ENCODE measurements at places on chromosomes 3 and 15. TPM values are rescaled to one million over a fixed set of nuclear protein-coding genes. Genes with fewer than 3 reads are reported as not detected.

DNA sequence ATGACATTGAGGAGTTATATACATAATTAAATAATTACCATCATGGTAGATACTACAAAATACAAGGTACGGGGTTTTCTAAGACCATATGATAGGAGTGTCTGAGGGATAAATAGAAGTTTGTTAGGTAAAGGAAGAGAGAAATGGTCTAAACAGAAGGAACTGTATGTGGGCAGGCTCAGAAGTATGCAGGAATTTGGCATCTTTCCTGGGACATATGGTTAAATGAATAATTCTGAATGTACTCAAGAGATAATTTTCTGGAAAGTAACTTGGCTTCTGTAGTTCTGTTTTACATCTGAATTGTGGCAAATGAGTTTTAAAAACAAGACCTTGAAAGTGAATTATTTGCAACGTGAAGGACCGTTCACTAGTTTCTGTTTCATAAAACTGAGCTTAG lies 17.5 kb downstream of the LMCD1 start:
- no peak overlapping the region for H3K4me3 ChIP-seq
- no peaks in the 10 kb centered on the region for H3K27me3 ChIP-seq
- no peaks in the 10 kb centered on the region for H3K4me1 ChIP-seq
- H3K36me3 ChIP-seq = no peaks in the 10 kb centered on the region

The GAP43 gene
- 2.4 TPM for total RNA-seq

DNA sequence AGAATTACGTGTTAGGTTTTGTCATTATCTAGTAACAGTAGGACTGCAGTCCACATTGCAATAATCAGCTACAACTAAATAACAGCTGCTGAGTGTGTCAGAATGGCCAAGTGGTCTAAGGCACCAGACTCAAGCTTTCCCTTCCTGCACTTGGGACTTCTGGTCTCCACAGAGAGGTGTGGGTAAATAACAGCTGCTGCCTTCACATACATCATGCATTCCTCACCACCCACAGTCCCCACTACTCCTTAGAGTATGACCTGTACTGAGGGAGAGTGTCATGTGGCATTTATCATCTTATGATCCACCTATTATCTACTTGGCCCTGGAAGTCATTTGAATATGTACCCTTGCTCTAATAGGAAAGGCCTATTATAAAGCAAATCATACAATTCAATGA lies 22.2 kb upstream of the ZMAT3 start:
- no peak overlapping the region for H3K4me3 ChIP-seq
- no peaks in the 10 kb centered on the region for H3K36me3 ChIP-seq

DNA sequence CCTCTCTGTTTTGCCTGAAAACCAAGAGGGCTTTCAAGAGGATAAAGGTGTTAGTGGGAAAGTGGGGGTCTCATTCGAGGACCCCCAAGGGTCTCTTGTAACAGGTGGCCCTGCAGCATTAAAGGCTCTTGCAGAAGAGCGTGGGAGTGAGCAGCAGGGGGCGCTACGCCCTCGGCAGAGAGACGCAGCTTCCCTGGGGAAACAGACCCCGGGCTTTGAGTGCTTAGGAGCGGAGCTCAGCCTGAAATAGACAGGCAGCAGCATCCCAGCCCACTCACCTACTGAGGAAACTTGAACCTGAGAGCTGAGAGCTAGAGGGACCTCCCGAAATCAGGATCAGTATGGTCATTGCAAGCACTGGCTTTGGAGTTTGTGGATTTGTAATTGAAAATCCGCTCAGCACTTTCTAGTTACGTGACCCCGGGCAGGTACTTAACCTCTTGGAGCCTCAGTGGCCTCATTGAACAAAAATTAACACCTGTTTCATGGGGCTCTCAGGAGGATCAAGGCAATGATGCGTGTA lies 25.7 kb downstream of the RPLP1 start:
- H3K36me3 ChIP-seq = no peaks in the 10 kb centered on the region
- DNase-seq = no peak
- no peak overlapping the region for H3K4me3 ChIP-seq
- no peaks in the 10 kb centered on the region for H3K27me3 ChIP-seq
- H3K4me1 ChIP-seq = peaks cover 4% of the 10 kb centered on the region

DNA sequence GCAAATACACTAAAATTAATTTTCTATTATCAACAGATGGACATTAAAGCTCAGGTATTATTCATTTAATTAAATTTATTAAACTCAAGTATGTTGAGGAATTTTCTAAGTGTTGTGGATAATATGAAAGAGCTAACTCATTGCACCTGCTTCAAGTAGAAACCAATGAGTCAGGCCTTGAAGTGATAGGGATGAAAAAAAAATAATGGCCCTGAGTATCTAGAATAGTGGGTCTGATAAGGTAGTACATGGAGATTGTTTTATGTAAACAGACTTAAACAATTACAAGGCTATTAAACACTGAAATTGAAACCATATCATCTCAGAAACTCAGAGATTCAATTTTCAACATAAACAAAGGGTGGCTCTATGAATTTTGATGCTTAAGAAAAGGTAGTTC lies 857.1 kb upstream of the GBE1 start:
- H3K27ac ChIP-seq = no peak overlapping the region
- H3K4me3 ChIP-seq = no peak overlapping the region
- no peak for DNase-seq
- H3K36me3 ChIP-seq = no peaks in the 10 kb centered on the region
- no peaks in the 10 kb centered on the region for H3K4me1 ChIP-seq
- H3K27me3 ChIP-seq = no peaks in the 10 kb centered on the region

DNA sequence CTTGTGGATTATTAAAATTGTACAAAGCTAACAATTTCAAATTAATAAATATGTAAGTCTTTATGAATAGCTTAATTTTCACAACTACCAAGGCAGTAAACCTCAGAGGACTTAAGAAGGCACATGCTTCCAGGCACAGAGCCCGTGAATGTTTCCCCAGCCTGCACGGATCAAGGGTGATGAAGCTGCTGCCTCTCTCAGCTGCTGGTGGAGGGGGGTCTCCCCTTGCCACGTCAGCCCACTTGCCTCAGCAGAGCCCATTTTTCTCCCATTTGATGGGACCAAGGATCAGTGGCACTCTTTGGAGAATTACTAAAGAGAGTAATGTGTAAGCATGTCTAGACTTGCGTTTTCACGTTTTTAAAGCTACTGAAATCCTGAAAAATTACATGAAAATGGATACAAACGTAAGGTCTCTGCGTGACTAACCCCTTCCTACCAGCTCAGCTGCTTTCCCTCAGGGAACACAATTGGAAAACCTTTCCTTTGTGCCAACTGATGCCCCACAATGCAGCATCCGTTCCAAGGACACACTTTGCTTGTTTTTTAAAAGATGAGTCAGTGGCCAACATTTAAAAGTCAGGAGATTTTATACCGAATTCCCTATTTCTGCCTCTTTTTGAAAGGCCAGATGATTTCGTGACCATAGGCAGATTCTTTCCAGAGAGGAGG lies 494.1 kb downstream of the GABRG3 start:
- H3K36me3 ChIP-seq = no peaks in the 10 kb centered on the region
- H3K4me3 ChIP-seq = no peak overlapping the region
- H3K4me1 ChIP-seq = no peaks in the 10 kb centered on the region
- no peak overlapping the region for H3K27ac ChIP-seq

The GCNT3 gene
- not detected for total RNA-seq

- no peaks in the 10 kb centered on the region for H3K4me1 ChIP-seq
- H3K27ac ChIP-seq = no peak overlapping the region
- H3K36me3 ChIP-seq = no peaks in the 10 kb centered on the region
Observed at GRCh38 chr15:25812073-25812472, 51.1 kb downstream of the ATP10A start.

The TBC1D2B gene
- 108 TPM for total RNA-seq

The SEMA6D gene
- total RNA-seq = 55.7 TPM

- no peaks in the 10 kb centered on the region for H3K27me3 ChIP-seq
- no peak overlapping the region for H3K27ac ChIP-seq
- H3K4me1 ChIP-seq = no peaks in the 10 kb centered on the region
- no peak for DNase-seq
- H3K4me3 ChIP-seq = no peak overlapping the region
Observed at GRCh38 chr3:116929505-116930222, 220.1 kb downstream of the TUSC7 start.

- H3K4me3 ChIP-seq = no peak overlapping the region
- H3K27me3 ChIP-seq = no peaks in the 10 kb centered on the region
- H3K36me3 ChIP-seq = no peaks in the 10 kb centered on the region
- DNase-seq = no peak
- no peak overlapping the region for H3K27ac ChIP-seq
Observed at GRCh38 chr3:116050311-116050915, 394.9 kb downstream of the LSAMP start.

The IFT57 gene
- total RNA-seq = 57.9 TPM

The ERICH6 gene
- not detected for total RNA-seq
